ENCODE measurements at places on chromosomes 1 and 21.
A peak's percentile ranks its signal among the peaks of the same experiment; 100 is the strongest.

- DNase-seq: no peak
Observed at GRCh38 chr1:234862944-234863515, 253.1 kb upstream of the IRF2BP2 start.

DNA sequence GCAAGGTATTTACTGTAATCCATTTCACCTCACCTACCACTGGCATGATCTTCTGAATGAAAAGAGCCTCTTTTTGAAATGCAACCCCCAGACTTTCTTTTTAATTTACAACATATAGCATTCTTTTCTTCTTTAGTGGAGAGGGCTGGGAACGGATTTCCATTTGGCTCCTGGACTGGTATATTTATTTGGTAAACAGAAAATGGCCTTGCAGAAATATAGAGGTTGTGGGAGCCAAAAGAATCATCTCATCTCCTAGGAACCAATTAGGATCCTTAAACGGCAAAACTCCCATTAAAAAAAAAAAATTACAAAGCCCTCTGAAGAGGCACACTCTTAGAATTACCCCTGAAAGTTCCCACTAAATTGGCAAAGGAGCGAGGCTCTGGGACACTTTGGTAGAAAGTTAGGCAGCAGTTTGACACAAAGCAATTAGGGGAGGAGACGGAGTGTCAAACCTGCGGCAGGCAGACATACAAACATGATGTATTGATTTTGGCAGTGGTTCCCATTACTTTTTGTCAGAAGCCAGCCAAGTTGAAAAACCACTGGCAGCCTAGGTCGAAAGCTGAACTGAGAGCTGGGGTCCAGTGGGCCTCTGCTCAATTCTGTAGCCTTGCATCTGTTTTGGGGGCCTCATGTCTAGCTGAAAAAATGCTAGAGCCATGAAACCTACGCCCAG is 135.1 kb upstream of the MAGI3 start:
- DNase-seq: no peak

GRCh38 chr1:217214551-217214950 is 416.3 kb downstream of the GPATCH2 start:
- DNase-seq: no peak

DNA sequence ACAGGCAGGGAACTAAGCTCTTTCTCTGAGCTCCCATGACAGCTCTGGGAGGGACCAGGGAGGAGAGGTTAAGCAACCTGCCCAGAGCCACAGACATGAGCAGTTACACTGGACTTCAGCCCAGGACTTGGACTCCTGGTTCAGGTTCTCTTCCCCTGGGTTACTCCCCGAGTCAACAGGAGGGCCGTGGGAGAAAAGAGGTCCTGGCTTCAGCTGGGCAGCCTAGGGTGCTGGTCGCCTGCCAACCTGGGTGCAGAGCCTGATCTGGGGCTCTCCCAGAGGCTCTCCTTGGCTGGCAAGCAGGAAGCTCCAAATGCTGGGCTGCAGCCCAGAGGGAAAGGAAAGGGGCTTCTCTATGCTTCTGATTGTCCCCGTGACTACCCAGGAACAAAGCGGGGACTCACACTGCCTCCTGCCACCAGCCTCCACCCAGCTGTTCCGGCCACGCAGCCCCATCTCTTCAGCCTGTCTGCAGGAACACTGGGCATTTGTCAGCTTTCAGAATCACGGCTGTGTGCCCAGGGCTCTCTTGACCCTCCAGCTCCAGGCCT is 141.8 kb downstream of the HIVEP3 start:
- DNase-seq: no peak

DNA sequence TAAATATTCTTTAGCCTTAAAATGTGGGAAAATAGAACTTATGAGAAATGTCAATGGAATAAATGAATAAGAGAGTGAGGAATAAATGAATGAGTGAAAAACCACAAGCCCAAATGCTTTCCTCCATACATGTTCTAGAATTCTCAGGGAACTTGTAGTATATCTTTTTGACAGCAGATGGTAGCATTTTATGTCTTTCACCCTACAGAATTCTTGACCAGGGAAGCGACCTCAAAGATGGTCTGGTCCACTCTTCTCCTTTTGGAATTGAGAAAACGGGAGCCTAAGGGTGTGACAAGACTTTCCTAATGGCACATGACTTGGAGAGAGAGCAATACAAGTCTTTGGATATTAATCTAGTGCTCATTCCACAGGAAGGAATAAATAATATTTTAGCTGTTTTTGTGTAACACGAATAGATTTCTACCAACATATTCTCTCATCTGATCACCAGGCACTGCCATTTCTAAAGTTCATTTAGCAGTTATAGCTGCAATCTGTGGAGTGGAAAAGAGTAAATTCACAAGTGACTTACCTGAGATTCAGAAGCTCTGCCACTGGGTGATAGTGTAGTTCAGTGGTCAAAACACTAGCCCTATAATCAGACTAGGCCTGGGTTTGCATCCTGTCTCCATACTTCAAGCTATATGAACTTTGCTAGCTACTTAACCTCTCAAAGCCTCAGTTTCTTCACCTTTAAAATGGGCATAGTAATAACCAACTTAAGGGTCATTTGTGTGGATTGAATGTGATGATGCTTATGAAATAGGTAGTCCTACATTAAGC is 15.0 kb upstream of the F5 start:
- DNase-seq: peak; percentile 55

DNA sequence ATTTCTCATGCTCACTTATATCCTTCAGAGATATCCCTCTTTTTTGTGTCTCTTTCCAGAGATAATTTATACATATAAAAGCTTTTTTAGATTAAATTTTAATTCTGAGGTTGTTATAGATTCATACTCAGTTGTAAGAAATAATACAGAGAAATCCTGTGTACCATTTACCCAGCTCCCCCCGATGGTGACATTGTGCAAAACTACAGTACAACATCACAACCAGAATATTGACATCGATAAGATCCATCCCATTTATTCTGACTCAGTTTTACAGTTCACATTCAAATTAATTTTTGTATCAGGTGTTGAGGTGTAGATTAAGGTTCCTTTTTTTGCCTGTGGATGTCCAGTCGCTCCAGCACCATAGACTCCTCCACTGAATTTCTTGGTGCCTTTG is 14.3 kb downstream of the DMRTB1 start:
- peak; percentile 39 for DNase-seq

DNA sequence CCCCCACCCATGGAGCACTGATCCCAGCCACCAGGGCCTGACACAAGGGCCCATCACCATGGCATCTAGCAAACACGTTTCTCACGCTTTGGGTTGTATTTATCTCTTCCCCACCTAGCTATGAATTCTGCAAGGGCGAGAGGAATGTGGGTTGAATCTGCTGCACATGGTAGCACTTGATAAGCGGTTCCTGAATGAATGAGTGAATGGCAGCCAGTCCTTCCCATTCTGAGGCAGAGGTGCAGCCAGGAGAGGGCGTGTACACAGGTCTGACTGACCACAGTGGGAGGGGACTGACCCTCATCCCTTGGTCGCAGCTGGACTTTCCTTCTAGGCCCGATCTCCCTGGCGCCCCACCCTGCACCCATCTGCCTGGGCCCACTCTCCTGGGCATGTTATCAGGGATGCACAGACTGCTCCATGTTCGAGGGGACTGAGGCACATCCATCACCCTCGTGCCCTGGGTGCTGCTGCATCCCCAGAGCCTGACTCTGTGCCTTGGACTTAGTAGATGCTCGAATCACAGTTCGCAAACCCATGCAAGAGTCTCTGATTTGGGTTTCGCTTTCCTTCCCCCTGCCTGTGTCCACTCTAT is 1.0 kb downstream of the RD3 start:
- DNase-seq: no peak

- peak; percentile 77 for DNase-seq
Observed at GRCh38 chr1:109482791-109483671, 674 bp upstream of the ATXN7L2 start.

- DNase-seq: no peak
Observed at GRCh38 chr1:204065174-204065985, 7.5 kb upstream of the SOX13 start.

- DNase-seq: peak; percentile 50
Observed at GRCh38 chr1:940107-941014, 16.6 kb downstream of the SAMD11 start.

- DNase-seq: no peak
Observed at GRCh38 chr1:159854116-159854692, 8.3 kb downstream of the VSIG8 start.

DNA sequence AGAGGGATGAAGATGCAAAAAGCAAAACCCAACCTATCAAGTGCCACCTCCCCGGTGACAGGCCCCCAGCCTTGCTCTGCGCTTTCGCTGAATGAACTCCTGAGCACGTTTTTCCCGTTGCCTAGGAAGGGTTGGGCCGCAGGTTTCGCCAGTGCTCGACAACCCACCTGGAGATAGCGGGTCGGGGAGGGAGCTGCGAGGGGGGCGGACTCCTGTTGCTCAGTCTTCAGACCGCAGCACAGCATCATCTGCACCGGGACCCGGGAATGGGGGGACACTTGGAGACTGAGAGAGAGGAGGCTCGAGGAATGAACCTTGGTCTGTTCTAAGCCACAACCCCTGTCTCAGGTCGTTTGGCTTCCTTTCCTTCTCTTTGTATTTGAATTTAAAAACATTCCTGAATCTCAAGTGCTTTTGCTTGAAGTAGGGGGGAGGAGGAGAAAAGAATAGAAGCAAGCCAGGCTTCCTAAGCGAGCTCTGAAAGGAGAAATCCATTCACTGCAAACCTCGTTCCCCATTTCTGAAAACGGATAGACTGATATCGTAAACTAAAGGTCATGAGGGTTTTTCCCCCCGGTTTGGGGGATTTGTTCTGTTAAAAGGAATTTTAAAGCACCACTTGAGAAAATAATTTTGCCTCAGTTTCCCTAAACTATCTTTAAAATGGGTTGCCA is 1.2 kb downstream of the AK5 start:
- DNase-seq: no peak

- DNase-seq: no peak
Observed at GRCh38 chr1:168803806-168804510, 75.0 kb upstream of the DPT start.

- DNase-seq: peak; percentile 31
Observed at GRCh38 chr1:151475175-151475574, 15.9 kb upstream of the POGZ start.

DNA sequence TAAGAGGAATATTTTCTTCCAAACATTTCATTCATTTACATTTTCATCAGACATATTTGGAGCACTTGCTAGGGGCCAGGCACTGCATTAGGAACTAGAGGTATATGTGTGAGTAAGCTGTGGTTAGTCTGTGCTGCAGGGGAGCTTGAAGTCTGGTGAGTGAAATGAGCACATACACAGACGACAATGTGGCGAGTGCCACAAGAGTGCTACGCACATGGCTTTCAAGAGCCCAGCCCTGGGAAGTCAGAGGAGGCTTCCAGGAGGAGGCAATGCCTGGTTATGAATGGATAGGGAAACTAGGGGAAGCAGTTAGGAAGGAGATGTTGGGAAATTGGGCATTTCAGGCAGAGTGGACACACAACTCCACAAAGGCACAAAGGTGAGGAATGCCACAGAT is 171.8 kb downstream of the IER5 start:
- DNase-seq: no peak

GRCh38 chr1:32357614-32358013 is 4.7 kb downstream of the FAM229A start:
- no peak for DNase-seq

- DNase-seq: no peak
Observed at GRCh38 chr21:42784276-42784675, 95.1 kb downstream of the WDR4 start.

DNA sequence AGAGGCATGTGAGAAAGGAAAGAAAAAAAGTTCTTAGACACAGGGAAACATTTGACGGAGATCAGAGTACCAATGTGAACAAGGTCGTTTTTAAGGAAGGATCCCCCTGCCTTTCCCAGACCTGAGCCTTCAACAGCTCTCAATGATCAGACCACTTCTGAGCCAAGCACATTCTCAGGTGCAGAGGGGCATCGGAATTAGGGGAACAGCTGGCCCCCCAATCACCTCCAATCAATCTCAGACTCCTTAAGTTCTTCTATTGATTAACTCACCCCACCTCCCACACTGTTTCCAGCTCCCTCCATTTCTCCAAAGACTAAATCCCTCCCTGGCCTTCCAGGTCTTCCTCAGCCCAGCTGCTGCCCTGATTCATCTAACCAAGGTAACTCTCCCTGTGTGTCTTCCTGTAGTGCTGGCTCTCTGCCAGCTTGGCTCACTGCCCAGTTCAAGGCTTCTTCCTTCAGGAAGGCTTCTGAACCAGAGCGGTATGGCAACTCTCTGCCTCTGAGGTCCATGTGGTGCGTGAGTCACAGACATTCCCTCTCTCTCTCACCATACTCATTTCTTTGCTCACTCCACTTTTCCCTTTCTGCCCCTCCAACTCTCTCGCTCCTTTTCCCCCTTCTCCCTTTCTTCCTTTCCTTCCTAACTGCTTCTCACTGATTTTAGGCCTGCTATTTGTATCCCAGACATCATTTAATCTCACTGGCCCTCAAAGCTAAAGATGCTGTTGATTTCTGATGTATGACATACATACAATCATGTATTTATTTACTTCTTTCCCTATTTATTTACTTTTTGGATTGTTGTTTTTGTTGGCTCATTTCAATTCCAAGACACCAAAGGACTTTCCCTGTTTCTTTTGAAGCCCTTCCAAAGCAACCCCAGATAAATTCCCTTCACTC is 18.1 kb downstream of the CFAP45 start:
- no peak for DNase-seq

DNA sequence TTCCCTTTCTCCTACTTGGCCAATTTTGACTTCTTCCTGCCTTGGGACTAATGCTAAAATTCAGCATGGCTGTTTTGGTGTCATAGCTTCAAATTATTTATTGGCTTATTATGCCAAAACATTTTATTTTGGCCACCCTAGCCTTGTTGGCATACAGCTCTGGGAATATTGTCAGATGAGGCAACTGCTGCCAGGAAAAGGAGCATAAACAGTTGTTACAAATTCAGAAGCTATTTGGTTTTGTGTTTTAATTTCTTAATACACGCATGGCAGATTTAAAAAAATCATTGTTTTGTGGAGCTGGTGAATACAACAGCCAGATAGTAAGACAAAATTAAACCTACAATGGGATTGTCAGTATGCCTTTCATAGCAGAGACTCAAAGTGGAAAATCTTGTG is 66.8 kb upstream of the BCL10 start:
- no peak for DNase-seq

DNA sequence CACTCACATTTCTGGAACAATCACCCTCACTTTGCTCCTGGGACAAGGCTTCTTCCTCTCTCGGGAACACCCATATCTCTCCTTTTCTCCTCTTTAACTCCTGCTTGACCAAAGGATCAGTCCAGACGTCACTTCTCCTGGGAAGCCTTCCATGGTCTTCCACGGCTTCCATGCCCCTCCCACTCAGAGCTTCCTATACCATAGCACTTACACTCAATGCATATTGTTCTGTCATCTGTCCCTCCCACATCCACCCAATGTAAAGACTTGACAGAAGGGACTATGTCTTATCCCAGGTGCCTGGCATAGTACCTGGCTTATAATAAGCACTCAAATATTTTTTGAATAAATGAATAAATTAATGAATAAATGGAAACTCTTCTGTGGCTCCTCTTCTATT is 28.2 kb downstream of the CD34 start:
- DNase-seq: no peak

- peak; percentile 9 for DNase-seq
Observed at GRCh38 chr1:234881893-234882771, 246.5 kb downstream of the TOMM20 start.
